Stimulated activated CD8-positive, alpha-beta memory T cell treated with anti-CD3 and anti-CD28 coated beads, Interleukin-2, amount 100 ng/mL, for 1 hour (primary cell): ENCODE measurements at places on chromosomes 4 and X.

DNA sequence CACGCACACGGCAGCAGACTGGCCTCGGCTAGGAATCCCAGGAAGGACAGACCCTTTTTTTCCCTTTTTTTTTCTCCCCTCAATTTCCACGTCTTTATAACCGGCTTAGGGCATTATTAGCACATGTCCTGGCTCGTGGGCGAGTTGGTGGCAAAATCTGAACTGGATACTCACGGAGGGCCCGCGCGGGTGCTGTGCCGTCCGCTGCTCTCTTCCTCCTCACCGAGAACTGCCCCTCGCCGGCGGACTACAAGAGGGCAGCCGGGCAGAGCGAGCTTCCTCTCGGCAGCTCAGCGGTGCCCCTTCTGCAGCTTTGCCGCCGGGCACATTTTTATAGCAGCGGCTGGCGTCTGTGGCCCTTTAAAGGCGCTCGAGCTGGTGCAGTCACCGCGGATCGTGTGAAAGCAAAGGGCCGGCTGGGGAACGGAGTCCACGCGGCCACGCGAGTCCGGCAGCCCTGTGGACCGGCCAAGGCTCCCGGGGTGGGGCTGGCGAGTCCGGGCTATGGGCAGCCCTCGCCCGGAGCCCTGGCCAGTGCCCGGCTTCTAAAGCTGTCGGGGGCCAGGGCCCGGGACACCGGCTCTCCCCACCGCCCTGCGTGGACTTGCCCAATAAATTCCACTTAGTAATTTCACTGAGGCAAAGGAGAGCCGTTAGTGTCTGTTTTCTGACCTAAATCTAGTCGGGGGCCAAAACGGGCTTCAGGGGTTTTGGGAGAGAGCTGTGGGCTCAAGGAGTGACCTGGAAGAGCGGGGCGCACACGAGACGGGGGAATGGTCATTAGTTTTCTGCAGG lies 1.3 kb upstream of the CITED1 start:
- no peak for DNase-seq

- no peak for DNase-seq
Measured at GRCh38 chrX:40094041-40094899, 3.5 kb downstream of the BCOR start.

GRCh38 chr4:168887809-168888208 lies 122.2 kb downstream of the CBR4 start:
- DNase-seq, result no peak

DNA sequence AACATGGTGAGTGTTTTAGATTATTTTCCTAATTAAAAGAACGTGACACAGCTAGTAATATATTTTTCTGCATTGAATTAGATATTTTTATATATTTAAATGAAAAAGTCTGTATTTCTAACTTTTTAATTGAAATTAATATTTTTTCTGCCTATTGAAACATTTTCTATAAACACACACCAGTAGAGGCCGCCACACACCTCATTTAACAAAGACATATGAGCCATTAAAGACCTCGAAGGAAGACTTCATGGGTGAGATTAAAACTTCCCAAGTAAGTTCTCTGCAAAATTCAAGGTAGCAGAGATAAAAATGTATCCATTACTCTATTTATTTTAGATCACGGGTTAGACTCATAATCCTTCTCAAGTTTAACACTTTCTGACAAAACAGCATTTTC lies 8.3 kb downstream of the SLITRK2 start:
- no peak for DNase-seq

GRCh38 chr4:159358226-159358625 lies 255.3 kb downstream of the RAPGEF2 start:
- DNase-seq, result no peak

DNA sequence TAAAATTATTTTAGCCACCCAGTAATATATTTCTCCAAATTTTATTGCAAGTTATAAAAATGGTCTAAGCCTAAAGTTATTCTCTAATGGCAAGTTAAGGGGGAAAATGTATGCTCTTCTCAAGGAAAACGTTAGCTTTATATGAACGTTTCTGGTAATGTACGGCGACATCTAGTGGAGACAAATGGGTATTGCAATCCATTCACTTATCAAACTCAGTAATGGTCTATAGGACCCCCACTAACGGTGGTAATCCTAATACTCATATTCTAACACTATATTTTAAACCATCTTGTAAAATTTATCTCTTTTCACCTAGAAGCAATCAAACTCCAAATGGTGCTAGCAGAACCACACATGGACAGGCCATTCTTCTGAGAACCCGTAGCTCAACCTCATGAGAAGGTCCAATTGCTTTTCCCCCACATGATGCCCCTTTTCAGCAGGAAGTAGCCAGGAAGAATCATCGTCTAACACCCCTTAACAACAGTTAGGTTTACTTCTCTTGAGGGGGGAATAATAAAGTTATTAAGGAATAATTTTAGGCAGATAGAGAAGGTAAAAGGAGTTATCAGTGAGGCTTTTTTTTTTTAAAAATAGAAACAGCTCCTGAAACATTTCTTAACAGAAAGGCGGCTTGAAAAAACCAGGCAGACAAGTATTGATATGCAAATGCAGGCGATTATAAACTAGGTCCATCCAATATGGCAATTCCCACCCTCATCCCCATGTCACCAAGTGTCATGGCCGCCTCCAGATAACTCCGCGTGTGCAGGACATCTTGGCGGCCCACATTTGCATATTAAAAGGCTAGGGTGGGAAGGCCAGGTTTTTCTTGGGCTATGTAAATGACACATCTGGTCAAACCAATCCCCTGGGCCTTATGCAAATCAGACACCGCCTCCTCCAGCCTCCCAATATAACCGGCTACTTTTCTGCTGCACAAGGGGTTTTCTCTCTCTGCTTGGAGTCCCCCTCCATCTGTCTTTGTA lies 35.0 kb downstream of the NUDT11 start:
- DNase-seq, result no peak

GRCh38 chr4:153067376-153067775 lies 131.3 kb downstream of the FHDC1 start:
- DNase-seq, result no peak

GRCh38 chr4:126679303-126679702 lies 953.5 kb upstream of the INTU start:
- DNase-seq, result no peak

DNA sequence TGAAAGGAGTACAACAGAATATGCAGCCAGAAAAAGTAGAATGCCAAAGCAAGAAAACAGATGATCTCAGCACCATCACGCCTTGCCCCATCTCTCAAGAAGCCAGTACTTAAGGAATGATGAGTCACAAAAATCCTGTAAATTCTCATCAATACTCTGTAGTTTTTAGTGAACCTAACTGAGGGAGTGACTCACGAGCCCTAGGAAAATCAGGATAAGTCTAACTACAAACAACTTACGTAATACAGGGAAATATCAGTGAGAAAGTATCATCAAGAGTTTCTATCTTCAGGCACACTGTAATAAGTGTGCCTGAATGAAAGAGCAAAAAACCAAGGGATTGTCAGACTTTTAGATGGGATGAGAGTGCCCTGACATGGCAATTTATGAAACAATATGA lies 644.4 kb downstream of the STPG2 start:
- no peak for DNase-seq

DNA sequence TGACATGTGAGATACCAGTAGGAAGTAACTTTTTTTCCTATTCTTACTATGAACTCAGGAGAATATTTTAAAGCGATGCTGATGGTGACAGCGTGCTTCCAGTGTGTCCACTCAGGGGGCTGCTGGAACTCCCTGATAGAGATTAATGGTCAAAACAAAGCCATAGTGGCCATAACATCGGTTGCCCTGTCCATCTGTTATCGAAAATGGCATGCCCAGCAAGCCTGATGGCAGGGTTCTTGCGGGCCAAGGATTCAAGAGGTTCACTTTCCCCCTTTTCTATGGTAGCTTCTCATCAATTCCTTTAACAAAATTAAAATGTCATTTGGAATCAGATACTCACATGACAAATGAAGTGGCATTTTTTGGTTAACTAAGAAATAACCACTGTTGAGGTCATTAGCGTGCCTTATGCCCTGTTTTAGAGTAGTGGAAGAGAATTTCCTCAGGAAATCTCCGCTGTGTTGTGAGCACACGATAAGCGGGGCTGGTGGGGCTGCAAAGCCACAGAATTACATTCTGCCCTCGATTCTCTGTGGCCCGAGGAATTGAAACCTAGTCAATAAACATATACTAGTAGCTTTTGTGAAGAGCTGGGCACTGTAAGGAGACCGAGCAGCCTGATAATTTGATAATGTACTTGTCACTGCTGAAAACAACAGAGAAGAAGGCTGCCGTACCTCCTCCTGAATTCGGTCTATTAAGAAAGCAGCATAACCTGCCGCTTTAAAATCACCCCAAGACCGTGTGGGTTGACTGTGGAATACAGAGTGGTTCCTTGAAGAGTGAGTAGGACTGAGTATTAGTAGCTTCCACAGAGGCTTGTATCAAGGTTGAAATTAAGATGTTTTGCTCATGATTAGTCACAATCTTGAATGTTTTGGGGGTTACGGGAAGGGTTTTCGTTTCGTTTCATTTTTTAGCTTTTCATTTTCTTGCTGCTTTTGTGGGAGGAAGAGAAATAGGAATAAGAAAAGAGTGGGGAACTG lies 46.7 kb downstream of the PTCHD1 start:
- no peak for DNase-seq

- DNase-seq, result no peak
Measured at GRCh38 chr4:165118256-165118909, 5.7 kb upstream of the TMEM192 start.

- DNase-seq, result no peak
Measured at GRCh38 chr4:86948276-86948675, 13.5 kb downstream of the AFF1 start.

DNA sequence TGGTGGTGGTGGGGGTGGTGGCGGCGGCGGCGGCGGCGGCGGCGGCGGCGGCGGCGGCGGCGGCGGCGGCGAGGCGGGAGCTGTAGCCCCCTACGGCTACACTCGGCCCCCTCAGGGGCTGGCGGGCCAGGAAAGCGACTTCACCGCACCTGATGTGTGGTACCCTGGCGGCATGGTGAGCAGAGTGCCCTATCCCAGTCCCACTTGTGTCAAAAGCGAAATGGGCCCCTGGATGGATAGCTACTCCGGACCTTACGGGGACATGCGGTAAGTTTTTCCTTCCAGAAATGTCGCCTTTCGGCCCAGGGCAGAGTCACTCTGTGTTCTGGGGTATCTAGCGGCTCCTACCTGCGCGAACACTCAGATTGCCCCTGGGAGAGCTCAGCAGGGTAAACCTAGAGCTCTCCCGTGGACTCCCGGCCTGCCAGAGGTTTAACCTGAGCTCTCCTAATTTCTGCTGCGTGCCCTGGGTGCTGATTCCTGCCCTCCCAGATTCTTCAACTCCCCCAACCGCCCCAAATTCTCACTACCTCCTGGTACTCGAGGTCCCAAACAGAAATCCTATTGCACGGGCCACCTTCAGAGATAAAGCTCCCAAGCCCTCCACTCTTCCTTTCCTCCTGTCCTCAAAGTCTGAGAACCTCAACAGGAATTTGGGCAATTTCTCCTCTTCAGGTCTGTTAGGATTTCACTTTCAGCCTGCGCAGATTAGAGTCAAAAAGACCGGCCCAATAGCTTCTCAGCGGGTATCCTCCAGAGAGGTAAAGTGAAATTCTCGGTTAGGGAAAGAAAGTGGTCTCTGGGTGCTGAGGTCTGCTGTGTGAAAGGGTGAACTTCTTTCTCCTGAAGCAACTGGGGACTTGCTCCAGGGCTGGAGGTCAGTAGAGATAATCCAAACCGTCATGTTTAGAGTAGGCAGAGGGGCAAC lies 2.9 kb downstream of the AR start:
- no peak for DNase-seq

GRCh38 chr4:155530290-155530689 lies 136.4 kb upstream of the GUCY1A1 start:
- DNase-seq, result no peak

DNA sequence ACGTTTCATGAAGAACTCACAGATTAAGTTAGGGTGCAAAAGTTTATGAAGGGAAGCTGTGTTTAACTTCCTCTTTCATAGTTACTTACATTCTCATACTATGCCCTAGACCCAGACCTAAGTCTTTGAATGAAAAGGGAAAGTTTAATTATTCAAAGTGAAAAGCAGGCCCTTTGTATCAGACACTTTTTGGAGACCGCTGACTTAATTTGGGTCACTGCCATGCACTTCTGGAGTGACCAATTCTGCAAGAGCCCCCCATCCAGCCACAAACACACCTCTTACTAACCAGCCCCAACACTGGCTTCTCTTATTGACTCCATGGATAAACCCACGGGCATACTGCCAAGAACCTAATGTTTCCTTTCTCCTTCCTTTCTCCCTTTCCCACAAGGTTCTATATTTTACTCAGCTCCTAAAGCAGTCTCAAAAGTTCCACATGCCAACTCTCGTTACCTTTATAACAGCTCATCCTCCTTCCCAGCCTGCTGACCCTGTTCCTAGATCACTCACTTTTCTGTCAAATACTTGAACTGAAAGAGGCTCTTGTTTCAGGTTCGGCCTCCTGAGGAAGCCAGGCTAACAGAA lies 34.5 kb downstream of the ABCE1 start:
- DNase-seq, result no peak

GRCh38 chr4:128675083-128675482 lies 134.4 kb upstream of the JADE1 start:
- DNase-seq, result no peak

DNA sequence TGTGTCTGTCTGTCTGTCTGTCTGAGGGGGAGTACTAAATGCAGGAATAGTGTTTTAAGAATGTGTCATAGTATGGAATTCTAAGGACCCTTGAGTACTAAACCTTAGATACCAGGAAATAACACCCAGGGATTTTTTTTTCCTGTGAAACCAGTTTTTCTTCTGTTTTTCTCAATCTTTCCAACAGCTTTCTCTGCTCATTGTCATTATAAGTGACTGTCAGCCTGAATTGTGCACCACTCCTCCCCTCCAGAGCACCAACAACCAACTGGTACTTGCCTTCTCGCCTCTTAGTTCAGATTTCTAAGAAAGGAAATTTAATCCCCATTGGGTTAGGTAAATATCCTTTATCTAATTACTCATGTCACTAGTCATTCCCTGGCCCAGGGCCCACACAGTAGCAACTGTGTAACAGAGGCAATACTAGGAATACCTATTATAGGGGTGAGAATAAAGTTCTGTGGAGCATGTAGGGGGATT lies 320.6 kb downstream of the ADGRL3 start:
- no peak for DNase-seq

DNA sequence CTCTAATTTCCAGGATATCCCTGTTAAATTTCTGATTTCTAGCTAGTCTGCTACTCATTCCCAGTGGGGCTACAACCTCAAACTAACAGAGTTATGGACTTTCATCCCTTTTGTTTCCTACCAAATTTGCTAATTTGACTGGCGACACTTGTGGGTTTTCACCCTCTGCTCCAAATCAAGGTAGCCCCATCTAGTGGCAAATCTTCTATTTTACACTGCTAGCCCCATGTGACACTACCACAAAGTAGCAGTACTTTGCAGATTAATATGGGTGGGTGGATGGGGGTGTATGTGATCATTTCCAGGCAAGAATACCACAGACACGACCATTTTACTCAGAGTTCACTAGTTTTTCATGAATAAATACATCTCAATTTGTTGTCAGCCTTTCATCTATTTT lies 150.3 kb downstream of the MSL3 start:
- no peak for DNase-seq

GRCh38 chr4:71343670-71344466 lies 5.0 kb downstream of the SLC4A4 start:
- DNase-seq, result no peak
